ENCODE measurements at places on chromosomes 13 and 19.
A peak's percentile ranks its signal among the peaks of the same experiment; 100 is the strongest.

DNA sequence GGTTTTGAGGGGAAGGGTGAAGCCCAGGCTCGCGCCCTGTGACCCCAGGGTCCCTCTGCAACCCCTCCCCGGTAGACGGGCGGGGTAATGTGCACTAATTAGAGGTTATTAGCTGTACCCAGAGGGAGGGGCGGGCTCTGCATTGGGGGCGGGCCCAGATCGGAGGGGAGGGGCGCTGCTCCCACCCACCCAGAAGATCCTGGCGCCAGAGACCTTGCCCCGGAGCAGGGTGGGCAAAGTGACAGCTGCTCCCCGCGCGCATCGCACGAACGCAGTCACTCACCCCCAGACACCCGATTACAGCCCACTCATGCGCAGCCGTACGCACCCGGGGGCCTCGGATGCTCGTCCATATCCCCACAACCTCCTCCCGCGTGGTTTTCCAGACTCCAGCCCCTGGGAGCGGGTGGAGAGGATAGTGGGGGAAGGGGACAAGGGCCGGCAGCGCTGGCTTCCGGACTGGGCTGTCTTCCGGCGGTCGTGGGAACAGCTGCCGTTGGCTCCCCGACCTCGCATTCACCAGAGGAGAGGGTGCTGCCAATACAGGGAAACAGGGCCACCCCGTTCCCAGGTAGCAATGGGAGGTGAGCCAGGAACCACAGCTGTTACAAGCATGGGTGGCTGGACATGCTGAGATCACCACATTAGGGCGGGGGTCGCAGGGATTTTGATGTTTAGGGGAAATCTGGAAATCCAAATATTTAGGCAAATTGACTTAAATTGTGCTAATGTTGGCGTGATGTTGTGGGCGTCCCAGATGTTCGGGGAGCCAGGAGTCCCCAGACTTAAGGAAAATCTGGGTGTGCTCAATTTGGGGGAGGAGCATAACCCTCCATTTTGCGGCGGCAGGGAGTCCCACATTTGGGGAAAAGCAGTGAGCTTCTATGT is 2.9 kb upstream of the HOOK2 start:
- DNase-seq = no peak

DNA sequence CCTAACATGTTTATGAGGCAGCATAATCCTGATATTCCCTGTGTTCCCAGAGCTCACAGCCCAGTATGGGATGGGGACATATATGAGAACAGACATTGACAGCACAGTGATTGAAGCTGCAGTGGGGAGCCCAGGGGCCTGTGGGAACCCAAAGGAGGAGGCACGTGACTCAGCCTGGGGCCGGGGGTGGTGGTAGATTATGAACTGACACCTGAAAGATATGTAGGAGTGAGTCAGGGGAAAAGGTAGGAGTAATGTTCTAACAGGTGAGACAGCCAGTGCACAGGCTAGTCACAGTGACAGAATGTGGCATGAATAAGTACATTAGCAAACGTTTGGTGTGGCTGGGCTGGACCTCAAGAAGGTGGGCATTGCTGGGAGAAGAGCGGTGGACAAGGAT is 29.0 kb downstream of the CKM start:
- DNase-seq = no peak

GRCh38 chr19:32818536-32818935 is 51.0 kb downstream of the SLC7A9 start:
- no peak for DNase-seq

- DNase-seq = no peak
Observed at GRCh38 chr13:113819731-113820715, 43.9 kb downstream of the GAS6 start.

- no peak for DNase-seq
Observed at GRCh38 chr13:113425941-113426590, 27.2 kb downstream of the ADPRHL1 start.

DNA sequence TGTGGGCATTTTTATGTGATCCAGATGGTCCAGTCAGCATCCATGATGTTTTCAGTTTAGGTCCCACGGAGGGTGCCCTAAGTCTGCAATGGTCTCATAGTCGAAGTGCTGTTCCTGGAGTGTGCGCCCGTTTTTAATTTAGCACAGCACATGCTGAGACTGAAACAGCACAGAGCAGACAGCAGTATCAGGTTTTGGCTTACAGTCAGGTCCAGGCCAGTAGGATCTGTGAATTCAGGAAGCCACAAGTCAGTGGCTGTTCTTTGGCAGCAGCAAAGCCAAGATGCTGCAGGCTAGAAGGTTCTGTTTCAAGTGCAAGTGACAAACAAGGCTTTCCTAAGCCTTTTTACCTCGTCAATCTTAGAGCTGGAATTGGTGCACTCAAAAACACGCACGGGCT is 18.3 kb downstream of the FBXO27 start:
- no peak for DNase-seq

DNA sequence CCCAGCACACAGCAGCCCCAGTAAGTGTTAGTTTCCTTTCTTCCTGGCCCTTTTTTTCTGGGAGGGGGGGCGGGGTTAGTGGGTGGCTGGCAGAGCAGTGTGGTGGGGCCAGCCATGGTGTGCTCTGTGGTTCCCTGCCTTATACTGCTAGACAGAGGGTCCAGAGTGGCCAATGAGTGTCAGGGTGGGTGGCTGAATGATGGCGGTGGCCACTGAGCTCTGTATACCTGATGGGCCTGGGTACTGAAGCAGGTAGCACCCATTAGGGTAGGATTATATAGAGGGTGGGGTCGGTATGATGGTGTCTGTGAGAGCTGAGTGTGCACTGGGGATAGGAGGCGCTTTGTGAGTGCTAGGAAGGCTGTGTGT is 13.8 kb downstream of the CIC start:
- DNase-seq = no peak

DNA sequence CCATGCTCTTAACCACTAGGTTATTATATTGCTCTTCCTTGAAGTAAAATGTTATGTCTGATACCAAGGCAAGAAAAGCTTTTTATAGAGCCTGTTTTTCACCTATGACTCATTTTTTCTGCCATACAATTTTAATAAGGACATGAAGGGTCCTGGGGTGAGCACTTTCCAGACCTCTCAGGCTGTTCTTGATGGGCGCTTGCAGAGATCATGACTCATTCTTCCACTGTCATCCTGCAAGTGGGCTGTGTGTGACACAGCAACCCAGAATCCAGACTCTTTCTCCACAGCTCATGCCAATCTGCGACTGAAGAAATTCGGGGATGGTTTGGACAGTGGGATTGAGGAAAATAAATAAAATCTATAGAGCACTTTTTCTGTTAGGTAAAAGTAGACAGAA is 506.7 kb upstream of the NBEA start:
- peak; percentile 3 for DNase-seq

GRCh38 chr19:32869966-32870573 is 503 bp upstream of the SLC7A9 start:
- DNase-seq = no peak

DNA sequence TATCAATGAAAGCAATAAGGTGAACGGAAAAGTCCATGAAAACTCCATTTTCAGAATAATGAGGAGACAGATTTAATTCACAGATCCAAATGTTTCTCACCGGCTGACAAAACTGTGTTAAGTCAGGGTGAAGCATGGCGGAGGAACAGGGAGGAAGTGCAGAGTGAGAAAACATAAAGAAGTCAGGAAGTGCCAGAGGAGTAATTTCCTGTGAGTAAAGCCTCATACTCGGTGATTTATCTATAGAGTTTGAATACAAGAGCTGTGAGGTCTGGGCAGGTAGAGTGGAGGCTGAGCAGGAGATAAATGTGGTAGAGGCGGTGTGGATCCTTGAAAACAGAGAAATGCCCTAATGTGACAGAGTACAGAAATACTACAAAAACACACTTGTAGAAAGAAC is 11.4 kb downstream of the CARD8 start:
- no peak for DNase-seq

DNA sequence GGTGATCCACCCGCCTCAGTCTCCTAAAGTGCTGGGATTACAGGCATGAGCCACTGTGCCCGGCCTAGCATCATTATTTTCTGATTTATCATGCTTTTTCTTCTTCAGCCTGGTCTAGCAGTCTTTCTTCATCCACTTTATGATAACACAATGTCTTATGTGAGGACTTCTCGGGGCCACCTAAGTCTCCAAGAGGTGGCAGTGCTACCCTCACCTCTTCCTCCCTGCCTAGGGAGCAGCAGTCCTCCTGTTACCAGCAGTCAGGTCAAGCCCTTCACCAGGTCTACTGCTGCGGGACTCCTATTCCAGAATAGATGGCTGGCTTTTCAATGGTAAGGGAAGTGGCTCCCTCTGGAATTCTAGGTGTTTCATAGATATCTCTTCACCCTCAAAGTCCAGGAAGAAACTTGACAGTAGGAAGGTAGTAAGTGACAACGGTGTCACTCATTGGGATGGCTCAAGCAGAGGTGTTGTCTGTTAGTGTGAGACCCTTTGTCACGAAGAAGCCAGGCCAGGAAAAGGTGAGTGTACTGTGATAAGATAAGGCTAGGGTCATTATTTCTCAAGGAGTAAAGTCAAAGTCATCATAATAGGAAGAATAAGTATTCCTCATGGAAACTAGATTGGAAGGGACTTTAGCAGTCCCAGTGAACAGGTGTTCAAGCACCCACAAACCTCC is 164.0 kb downstream of the KLF5 start:
- no peak for DNase-seq

DNA sequence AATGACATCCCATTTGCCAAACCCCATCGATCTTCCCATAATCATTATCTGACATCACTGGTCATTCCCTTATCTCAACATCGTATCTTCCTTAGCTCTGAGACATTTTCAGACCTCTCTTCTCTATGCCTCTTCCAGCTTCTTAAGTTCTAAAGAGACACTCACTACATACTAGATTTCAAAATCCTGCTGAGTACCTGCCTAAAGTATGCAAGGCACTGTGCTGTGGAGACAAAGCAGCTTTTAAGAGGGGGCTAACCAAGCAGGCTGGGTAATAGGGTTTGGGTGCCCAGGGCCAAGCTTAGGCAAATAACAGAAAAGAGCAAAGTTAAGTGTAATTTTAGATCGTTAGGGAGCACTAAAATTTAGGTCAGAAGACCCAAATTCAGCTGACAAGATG is 3.4 kb upstream of the POMP start:
- DNase-seq = no peak

DNA sequence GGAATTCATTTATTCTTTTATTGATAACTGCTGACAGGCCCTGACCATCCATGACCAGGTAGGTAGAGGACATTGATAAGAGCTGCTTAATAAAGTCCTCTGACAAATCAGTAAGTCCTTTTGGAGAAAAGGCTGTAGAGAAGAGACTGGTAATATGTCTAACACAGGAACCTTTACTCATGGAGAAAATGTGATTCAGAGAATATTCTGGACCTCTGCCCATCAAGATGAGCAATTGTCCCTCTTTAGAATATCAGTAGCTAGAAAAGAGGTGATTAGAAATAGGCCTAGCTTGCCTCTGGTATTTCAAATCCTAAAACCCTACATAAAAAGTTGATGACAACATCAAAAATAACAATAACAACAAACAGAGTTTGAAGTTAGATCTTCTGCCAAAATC is 642.3 kb downstream of the TBC1D4 start:
- no peak for DNase-seq

GRCh38 chr19:5575590-5575989 is 7.8 kb upstream of the TINCR start:
- DNase-seq = no peak

DNA sequence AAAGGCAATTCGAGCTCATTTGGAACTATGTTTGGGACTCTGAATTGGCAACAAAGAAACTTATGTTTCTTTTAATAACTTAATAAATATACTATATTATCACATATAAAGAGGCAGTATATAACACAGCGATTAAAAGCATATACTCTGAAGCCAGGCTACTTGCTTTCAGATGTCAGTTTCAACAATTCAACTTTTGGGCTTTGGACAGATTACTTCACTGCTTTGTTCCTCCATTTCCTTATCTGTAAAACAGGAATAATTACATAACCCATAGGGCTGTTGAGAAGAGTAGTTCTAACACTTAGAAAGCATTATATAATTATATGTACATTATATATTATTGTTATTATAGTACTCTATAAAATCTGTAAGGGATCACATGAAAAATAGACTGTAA is 107.2 kb downstream of the EDNRB start:
- no peak for DNase-seq

DNA sequence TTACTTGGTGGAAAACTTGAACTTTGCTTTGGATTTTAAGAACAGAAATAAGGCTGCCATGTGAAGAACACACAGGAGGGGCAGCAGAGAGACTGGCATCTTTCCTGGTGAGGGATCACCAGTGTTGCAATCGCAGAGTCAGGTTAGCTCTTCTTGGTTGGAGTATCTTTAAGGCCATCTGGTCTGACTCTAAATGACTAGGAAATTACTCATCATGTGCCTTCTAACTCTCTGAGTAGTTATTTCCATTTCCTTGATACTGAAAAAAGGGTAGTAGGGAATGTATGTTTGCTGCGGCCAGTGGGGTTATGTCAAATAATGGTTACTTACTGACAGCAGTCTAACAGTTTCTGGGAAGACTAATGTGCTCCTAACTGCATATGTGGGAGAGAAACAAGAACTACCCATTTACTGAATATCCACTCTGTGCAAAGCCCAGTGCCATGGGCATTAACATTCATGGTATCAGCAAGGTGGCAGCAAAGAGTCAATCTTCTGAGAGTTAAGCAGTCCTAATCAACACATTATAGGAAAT is 122.1 kb downstream of the COG6 start:
- DNase-seq = peak; percentile 23

GRCh38 chr19:50679177-50680125 is 30.2 kb downstream of the C19orf81 start:
- peak; percentile 93 for DNase-seq

- DNase-seq = no peak
Observed at GRCh38 chr13:111562716-111563115, 242.3 kb downstream of the TEX29 start.

DNA sequence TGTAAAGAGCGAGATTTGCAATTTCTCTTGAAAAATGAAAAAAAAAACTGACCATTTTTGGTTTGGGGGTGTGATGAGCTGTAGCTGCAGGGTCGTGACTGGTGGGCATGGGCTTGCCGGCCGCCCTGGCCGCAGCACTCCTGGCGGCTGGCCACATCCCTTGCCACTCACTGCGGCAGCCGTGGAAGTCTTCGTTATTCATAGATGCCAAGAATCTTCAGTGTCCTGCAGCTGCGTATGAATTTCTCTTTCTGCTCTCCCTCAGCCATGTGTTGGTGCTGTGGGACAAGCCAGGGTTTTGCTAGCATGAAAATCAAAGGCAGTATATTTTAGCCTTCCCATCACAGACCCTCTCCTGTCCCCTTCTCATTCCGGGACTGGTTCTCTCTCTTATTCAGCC is 151.7 kb upstream of the TSHZ3 start:
- no peak for DNase-seq

GRCh38 chr19:48853483-48853882 is 14.9 kb downstream of the PLEKHA4 start:
- DNase-seq = no peak

GRCh38 chr13:109783815-109784589 is 2.4 kb downstream of the IRS2 start:
- no peak for DNase-seq

- DNase-seq = no peak
Observed at GRCh38 chr19:28012361-28012760, 1200.6 kb downstream of the UQCRFS1 start.
